ENCODE measurements at places on chromosomes 1 and 21. TPM values are rescaled to one million over a fixed set of nuclear protein-coding genes. Genes with fewer than 3 reads are reported as not detected.

The THEM5 gene
- total RNA-seq: not detected

The RBM11 gene
- 2.4 TPM for total RNA-seq

The FAM76A gene
- total RNA-seq: 9.9 TPM

- peaks cover 30% of the 10 kb centered on the region for H3K4me1 ChIP-seq
- H3K4me3 ChIP-seq: no peak overlapping the region
- H3K36me3 ChIP-seq: no peaks in the 10 kb centered on the region
- H3K27me3 ChIP-seq: no peaks in the 10 kb centered on the region
Observed at GRCh38 chr1:30657131-30658013, 66.0 kb downstream of the MATN1 start.

- no peaks in the 10 kb centered on the region for H3K36me3 ChIP-seq
- H3K4me3 ChIP-seq: no peak overlapping the region
- no peaks in the 10 kb centered on the region for H3K4me1 ChIP-seq
- no peak for DNase-seq
- H3K27ac ChIP-seq: no peak overlapping the region
Observed at GRCh38 chr1:66502086-66502485, 31.9 kb upstream of the SGIP1 start.

DNA sequence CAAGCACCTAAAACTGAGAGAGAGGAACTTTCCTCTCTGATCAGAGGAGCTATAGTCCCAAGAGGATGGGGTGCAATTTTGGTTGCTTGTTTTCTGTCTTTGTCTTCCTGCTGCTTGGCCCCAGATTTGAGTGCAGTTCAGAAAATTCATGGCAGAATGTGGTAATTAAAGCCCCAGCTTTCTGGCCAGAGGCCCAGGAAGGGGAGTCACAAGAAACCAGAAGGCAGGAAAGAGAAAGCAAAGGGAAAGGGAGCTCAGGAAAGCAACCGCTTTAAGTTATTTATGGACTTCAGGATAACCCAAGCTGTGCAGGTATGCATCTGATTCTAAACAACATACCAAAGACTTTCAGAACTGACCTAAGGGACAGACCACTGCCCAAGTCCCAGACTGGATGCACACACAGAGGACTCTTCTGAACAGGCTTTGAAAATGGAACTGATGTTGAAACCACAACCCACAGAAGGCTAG is 88.8 kb downstream of the ST3GAL3 start:
- H3K27ac ChIP-seq: no peak overlapping the region
- H3K4me3 ChIP-seq: no peak overlapping the region
- H3K4me1 ChIP-seq: no peaks in the 10 kb centered on the region
- no peaks in the 10 kb centered on the region for H3K36me3 ChIP-seq
- H3K27me3 ChIP-seq: no peaks in the 10 kb centered on the region

DNA sequence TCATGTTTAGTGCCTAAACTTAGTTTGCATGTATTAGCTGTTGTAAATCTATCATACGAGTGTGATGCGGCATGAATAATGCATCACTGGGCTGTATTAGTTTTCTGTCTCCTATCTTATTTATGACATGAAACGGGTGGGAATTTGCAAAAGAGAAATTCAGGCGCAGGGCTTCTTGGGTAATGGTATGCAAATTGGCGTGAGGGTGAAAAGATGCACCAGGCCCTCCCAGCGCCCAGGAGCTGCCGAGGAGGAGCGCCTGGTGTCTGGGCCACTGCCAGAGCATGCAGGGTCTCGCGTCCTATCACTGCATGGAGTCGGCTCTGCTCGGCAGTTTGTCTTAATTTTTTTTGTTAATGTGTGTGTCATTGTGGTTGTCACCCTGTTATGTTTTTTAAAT is 82.9 kb upstream of the ACTL8 start:
- H3K4me3 ChIP-seq: no peak overlapping the region
- no peak for DNase-seq
- no peaks in the 10 kb centered on the region for H3K4me1 ChIP-seq
- no peaks in the 10 kb centered on the region for H3K27me3 ChIP-seq
- H3K27ac ChIP-seq: no peak overlapping the region

DNA sequence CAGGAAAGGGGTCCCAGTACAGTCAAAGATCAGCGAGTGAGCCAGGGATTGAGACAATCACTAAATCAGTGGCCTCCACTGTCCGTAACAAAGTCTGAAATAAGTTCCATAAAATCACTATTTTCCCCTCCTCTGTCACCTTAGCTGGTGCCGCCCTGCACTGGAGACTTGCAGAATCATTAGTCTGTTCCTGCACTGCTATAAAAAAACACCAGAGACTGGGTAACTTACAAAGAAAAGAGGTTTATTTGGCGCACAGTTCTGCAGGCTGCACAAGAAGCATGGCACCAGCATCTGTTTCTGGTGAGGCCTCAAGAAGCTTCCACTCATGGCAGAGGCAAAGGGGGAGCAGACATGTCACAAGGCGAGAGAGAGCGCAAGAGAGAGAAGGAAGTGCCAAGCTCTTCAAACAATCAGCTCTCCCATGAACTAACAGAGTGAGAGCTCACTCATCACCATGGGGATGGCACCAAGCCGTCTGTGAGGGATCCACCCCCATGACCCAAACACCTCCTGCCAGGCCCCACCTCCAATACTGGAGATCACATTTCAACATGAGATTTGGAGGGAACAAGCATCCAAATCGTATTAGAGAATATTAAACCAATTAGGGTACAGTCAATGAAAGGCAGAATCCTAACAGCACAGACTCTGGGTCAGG is 129.8 kb upstream of the TIAM1 start:
- no peak for DNase-seq
- H3K4me3 ChIP-seq: no peak overlapping the region
- no peaks in the 10 kb centered on the region for H3K27me3 ChIP-seq
- H3K27ac ChIP-seq: no peak overlapping the region
- H3K36me3 ChIP-seq: no peaks in the 10 kb centered on the region

Data from PC-9 (cell line).